NT2/D1 (cell line): ENCODE measurements at places on chromosomes 3 and 15.

DNA sequence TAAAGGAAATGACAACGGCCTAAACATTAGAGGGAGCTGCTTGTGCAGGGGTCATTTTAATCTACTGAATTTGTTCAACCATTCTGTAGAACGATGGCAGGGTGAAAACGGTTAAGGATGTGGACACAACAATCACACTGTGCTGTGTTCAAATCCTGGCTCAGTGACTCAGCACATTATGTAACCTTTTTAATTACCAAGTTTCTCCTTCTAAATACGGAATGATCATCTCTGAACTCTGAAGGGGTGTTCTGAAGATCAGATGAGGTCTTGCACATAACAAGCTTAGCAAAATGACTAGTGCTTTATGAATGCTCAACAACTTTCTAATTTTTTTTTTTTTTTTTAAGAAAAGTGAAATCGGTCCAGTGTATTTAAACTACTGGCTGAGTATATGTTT is 592.8 kb downstream of the FOXP1 start:
- no peak for DNase-seq

DNA sequence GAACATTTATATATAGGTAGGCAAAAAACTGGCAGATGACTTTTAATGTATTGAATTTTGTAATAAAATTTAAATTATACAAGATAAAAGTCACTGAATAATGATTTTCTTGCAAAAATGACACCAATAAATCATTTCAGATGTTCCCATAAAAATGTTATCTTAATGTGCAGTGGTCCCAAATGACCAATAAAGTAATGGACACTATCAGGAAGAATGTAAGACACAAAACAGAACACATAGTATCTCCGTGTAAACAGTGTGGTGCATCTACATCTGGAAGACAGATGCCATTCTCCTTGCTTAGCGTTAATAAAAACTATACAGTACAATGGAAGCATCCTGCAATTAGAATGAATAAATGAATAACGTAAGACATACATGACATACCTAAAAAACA is 41.5 kb downstream of the FGF7 start:
- no peak for DNase-seq

DNA sequence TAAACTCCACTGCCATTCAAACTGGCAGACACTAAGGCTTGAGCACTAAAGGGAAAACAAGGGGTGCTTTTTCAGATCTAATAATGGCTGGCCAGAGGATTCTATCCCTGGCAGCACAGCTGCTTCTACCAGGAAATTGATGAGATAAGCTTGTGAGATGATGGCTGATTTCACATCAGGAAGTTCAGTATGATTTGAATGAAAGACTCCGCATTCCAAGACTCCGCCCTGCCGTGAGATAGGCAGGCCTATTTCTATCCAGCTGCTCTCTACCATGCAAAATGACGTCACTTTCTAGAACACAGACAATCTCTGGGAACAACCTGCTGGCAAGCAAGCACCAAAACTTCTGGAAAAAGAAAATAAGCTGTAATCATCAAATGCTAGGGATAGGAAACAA is 171.8 kb downstream of the WDR76 start:
- DNase-seq, result no peak

- DNase-seq, result no peak
Observed at GRCh38 chr3:158801201-158801600, 653 bp upstream of the MFSD1 start.

DNA sequence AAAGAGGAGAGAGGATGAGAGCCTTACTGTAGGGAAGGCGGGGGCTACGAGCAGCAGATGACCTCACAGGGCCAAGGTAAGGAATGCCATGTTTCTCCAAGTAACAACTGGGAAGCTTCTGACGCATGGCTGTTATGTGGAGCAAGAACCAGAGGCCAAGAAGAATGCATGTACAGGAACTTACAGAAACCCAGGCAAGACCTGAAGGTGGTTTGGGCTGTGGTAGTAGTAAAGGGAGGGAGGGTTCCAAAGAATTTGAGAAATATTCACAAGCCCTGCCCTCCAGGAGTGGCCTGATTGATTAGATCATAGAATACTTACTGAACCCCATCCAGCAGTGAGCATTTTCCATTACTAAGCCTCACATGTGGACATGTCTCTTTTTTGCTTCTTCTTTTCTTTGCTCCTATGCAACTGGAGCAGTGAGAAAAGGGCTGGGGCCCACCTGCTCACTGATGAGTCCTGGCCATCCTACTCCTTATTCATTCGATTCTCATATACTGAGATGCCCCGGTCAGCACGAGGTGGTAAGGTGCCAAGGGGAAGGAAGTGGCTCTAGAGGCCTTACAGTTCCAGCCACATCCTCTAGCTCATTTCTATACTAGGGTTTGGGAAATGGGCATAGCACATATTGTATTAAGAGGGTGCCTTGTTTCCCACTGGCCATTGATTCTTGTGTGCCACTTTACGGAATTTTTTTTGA is 8.3 kb upstream of the SLC12A8 start:
- no peak for DNase-seq

DNA sequence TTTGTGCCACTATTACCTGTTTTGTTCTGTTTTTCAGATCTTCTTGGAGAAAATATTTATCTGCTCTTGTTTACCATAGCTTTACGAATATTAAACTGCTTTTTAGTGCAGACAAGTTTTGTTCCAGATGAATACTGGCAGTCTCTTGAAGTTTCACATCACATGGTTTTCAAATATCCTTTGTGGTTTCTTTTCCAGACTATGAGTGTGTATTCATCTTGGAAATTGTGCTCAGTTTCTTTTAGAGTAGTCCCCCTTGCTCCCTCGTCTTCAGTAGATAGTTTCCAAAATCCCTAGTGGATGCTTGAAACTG is 1.2 kb downstream of the PIGB start:
- DNase-seq, result no peak

- no peak for DNase-seq
Observed at GRCh38 chr15:26711445-26711844, 61.4 kb downstream of the GABRB3 start.

DNA sequence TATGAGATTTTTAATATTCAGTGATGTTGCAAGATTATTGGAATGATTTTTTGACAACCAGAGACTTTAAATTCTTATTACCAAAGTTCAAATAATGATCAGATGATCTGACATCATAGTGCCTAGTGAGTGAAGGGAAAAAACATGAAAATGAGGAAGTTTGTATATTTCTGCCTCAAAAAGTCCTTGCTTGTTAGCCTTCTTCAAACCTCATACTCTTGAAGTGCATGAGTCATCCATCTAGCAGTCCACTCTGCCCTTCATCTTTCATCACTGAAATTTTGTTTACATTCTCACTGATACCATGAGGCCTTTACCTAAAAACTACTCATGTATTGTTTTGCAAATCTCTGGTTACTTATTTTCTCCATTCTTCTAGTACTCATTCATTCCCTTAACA is 23.9 kb upstream of the OR5H6 start:
- DNase-seq, result no peak

DNA sequence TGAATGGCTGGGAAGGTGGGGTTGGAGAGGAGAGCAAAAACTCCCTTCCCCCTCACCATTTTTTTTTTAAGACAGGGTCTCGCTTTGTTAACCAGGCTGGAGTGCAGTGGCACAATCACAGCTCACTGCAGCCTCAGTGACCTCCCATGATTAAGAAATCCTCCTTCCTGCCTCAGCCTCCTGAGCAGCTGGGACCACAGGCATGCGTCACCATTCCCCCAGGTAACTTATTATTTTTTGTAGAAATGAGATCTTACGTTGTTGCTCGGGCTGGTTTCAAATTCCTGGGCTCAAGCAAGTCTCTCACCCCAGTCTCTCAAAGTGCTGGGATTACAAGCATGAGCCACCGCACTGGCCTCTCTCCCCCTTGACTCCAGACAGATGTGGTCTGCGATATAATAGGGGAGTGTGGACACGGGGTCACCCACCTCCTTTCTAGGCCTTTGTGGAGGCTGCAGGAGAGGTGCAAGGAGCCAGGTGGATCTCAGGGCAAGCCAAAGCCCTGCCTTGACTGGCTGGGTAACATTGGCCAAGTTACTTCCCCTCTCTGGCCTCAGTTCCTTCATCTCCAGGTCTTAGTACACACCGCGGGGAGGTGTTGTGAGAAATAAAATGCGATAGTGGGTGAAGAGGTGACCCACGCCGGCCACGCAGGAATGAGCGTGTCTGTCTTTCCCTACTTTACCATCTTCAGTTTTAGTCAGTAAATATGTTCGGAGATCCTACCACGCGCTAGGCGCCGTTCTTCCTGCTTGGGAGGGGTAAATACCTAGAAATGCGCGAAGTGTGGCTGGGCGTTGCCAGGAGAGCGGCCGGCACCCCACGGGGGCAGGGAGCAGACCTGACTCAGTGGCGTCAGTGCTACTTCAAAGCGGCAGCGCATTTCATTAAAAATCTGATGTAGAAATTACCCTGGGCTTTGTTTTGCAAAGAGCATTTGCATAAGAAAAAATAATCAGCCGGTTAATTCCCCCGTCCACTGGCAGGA is 20.2 kb upstream of the CORO2B start:
- DNase-seq, result no peak
